ENCODE measurements at places on chromosomes 6 and 20.

DNA sequence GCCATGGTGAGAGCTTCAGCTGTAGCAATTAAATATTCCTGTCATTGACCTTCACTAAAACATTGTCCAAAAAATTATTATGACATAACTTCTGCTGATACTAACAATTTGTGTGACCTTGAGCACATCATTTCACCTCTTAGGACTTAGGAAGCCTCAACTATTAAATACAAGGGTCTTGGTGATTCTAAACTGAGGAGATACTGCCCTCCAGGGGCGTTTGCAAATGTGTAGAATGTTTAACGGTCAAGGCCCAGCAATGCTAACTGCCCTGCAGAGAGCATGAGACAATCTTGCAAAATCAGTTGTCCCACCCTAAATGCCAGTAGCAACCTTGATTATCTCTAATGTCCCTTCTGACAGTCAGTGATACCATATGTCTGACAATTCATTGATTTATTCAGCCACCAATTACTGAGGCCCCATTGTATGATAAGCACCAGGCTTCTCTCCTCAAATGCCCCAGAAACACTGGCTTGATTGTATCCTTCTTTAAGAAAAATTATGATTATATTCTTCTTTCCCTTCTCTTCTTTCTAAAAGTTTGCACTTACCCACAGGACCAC, 284.1 kb upstream of the PLN start:
- DNase-seq, result no peak

- no peak for DNase-seq
These were observed 134.4 kb upstream of the STMND1 start for GRCh38 chr6:16967470-16967817.

GRCh38 chr20:63500902-63501817, 2.3 kb upstream of the EEF1A2 start:
- DNase-seq, result no peak

GRCh38 chr6:26284537-26285142, 80.4 kb upstream of the BTN3A2 start:
- DNase-seq, result peak; percentile 54

DNA sequence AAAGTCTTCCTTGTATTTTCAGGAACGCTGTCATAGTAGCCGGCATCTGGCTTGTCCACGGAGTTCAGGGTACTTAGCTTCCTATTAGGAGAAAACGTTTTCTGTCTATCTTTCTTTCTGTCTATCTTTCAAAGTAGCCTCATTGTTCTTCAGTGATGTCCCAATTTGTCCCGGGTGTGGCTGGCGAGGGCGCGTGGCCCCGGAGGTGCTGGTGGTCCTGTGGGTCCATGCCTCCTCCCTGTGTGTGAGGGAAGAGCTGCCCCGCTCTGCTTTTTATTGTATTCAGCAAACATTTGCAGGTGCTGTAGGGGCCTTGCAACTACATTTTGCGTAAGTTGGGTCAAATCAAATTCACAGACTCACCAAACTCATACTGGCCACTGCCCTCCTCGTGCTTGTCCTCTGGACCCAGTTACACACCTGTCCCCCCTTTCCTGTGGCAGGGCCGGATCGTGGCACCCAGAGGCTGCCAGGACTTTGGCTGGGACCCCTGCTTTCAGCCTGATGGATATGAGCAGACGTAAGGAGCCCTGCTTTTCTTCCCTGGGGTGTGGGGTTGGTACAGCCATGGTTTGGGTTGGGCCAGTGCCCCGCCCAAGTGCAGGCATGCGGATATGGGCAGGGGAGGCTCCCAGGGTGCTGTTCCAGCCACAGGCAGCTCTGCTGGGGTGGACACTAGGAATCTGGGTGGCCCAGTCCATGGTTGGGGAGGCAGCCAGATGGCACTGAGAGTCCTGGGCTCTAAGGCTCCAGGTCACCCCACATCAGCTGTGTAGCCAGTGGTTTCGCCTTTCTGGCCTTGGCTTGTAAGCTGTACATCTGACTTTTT, 12.3 kb downstream of the ITPA start:
- DNase-seq, result no peak

- peak; percentile 15 for DNase-seq
These were observed 102.5 kb downstream of the NOL4L start for GRCh38 chr20:32482442-32483261.

GRCh38 chr6:47631269-47631772, 67.1 kb upstream of the ADGRF4 start:
- DNase-seq, result peak; percentile 47

DNA sequence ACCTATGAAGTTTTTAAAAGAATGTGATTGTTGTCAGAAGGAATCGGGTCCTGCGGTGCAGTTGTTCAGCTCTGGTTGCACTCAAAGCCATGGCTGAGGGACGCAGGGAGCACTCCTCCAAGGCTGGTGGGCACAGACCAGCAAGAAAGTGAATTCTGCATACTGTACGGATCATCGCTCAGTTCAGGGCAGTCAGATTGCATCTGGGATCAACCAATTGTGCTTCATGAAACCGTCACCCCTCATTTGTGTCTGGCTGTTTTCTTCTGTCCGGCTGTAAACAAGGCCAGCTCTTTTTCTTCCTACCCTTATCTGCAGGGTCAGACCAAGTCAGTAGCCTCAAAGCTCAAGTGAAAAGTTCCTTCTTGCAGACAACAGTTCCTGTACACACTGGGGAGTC, 478.3 kb downstream of the TFAP2A start:
- DNase-seq, result no peak

DNA sequence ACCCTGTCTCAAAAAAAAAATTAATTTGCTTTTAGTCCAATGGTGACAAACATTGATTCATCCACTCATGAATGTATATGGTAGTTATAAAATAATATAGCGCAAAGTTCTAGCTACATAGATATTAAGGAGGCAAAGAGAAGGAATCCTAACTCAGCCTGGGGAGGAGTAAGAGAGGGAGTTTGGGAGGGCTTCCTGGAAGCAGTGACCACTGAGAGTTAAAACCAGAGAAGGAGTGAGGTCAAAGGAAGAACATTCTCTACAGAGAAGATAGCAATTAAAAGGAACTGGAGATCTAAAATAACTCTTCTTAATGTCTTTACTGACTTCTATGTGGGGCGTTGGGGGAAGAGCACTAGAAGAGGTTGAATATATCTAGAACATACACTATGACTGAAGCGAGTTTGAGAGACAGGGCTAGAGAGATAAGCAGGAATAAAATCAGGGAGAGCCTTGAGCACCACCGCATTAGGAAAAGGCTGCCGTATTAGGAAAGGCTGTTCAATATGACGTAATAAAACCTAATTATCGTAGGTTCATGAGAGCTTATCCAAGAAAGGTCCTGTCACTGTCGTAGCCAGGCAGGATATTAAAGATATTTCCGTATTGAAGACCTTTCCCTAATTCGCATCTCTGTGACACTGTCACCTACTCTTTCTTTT, 81.8 kb upstream of the CNKSR3 start:
- no peak for DNase-seq

- no peak for DNase-seq
These were observed 341.0 kb upstream of the OPRM1 start for GRCh38 chr6:153698001-153698400.

DNA sequence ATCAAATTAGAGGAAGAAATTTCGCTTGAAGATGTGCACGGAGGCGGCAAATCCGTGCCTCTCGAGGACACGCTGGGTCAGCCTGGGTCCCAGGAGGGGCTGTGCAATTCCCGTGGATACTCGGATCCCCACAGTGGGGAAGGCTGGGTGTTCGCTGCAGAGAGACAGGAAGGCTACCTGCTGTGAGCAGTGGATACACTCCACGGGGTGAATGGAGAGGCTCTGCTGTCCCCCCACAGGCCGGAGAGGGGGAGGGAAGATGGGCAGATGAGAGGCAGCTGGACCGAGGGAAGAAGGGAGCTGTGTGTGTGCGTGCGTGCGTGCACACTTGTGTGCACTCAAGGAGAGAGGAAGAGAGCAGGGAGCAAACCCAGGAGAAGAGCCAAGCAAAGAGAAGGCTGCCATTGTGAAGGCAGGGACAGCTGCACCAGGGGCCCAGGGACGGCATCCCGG, 57.3 kb downstream of the SULF2 start:
- no peak for DNase-seq

DNA sequence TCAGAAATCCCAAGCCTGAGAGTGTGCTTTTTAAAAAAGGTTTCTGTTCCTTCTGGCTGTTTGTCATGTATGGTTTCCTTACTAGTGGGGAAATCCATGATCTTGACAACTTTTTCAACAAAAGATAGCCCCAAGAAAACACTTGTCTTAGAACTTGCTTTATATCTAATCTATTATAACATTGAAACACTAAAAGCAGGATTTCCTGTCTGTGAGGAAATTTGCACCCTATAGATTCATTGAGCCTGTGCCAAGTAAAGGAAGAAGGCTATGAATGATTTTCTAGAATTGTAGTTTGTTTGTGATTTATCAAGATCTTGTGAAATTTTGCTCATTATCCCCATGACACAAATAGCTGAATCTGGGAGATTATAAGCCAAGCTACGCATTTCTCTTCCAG, 238.6 kb upstream of the RIN2 start:
- DNase-seq, result no peak

DNA sequence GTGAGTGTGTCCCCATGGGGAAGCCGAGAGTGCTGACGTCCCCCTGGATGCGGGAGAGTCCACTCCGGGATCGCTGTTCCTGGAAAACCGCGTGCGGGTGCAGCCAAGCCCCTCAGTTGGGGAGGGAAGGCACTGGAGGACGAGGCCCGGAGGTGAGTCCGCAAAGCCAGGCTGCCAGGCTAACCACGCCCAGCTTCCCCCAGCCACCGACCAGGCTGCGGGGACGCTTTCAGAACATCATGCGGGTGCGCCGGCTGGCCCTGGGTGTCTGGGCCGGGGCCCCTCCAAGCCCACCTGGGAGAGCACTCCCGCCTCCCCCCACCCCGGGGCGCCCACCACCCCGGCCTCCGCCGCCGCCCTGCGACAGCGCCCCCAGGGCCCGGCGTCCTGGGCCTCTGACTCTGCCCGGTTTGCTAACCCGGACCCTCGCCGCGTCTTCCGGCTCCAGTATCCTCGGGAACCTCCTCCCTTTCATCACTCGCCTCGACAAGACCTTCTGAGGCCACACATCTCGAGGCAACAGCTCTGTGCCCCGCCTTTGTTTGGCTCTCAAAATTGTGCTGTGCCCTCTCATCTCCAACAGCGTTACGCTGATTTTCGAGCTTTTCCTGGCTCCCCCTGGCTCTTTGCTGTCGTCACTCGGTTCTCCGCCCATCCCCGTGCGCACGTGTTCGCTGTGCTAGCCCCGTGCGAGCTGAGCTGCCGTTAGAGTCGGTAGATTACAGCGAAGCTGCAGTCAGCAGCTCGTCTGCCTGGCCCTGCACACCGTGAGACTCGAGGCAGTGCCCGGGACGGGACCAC, 47.1 kb upstream of the ENTPD6 start:
- peak; percentile 49 for DNase-seq

DNA sequence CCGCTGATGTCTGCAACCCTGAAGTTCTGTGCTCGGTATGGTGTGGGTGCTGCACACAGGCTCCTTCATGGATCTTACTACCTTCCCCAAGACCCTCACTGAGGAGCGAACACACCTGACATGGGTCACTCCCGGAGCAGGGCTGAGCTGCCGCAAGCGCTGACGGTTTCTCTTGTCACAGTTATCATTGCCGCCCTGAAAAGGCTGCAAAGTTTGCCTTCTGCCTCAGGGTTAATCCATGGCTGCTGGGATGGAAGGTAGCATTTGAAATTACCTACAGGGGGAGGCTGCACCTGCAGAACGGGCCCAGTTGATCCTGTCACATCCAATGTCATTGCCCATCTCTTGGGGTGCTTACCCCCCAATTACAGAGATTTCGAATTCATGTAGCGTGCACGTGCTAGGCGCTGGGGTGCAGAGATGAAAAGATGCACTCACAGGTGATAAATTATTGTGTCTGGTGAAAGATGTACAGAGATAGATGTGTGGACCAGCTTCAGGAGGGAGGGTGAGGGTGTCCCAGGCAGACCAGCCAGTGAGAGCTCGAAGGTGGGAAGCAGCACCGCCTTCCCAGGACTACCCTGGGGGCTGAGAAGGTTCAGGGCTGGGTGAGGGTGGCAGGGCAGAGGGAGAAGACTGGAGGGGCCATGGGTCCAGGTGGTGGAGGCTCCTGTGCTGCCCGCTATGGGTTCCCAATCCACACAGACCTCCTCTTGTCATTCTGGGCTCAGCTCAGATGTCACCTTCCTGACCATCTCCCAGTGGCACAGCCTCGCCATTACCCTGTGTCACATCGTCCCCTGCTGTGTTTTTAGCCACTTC, 120.1 kb downstream of the SYCP2 start:
- no peak for DNase-seq

DNA sequence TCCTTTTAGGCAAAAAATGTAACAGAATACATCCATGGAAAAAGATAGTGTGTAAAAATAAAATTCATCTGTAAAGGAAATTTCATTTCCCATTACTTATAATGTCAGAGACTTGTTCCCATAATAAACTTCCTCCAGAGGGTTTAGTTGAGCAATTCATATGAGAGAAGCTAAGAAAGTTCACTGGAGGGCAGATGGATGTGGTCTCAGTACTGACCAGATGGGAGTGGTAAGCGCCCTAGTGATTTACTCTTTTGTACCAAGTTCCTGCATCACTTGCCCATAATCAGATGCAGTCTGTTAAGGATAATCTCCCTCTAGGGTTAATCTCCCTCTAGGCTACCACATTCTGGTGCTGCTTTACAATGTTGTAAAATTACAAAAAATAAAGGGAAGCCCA, 61.7 kb downstream of the ESF1 start:
- DNase-seq, result no peak

GRCh38 chr6:101011186-101011585, 130.1 kb upstream of the ASCC3 start:
- peak; percentile 9 for DNase-seq

GRCh38 chr6:149513915-149514314, 29.1 kb upstream of the ZC3H12D start:
- no peak for DNase-seq

GRCh38 chr6:15524861-15525401, 137.9 kb downstream of the DTNBP1 start:
- no peak for DNase-seq

Data from CD4-positive, alpha-beta T cell treated with Interleukin-2 at 100 ng/mL for 4 hours (primary cell).